GM13977 (cell line): ENCODE measurements at places on chromosomes 11 and 22.

DNA sequence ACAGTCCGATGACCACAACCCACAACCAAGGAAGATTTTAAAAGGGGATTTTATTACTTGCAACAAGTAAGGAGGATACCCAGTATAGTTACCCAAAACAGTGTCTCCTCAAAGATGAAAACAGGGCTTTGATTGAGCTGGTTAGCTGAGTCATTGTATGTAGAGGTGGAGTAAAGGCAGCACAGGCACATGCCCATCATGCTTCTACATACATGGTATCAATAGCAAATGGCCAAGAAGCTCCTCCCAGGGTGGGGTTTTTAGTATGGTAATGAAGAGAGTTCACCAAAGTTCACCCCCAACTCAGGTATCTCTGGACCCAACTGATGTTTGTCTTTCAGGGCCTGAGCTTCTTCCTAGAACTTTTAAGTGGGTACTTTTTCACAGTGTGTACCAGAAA, 157.1 kb upstream of the CEP126 start:
- DNase-seq = no peak

- no peak for DNase-seq
Observed at GRCh38 chr22:41899992-41900651, 14.8 kb downstream of the SHISA8 start.

DNA sequence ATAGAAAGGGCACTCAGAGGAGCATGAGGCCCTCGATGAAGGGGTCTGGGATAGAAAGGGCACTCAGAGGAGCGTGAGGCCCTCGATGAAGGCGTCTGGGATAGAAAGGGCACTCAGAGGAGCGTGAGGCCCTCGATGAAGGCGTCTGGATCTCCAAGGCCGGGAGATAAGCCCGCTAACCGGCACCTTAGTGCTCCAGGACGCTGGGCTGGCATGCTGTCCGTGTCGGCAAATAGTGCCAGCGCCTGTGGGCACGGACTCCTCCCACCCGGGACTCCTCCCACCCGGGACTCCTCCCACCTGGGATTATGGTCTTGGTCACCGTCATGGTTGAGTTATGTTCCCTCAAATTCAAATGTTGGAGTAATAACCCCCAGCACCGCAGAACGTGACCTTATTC, 725.3 kb downstream of the BRD1 start:
- no peak for DNase-seq

DNA sequence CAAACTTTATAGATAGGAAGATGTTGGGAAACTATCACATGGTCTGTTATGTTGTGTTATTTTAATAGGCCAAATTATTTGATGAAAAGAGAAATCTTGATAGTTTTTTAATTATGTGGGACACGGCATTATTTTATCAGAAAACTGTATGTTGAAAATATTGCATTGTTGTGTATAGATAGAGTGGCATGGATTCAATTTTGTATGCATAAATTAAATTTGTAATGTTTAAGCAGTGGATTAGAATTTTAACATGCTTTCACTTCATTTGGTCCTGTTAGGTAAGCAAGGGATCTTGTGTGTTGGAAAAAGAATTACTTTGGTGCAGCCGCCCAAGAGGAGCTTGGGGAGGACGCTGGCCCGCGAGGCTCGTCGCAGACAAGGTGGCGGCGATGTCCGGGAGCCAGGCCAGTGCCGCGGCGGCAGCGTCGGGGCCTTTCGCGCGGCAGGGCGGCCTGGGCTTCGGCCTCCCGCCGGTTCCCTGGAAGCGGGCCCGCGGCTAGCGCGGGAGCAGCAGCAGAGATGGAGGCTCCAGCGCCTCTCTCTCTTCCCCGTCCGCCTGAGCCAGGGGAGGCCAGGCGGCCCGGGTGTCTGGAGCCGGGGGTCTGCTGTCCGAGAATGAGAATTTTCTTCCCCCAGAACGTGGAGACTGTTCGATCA, 82.7 kb downstream of the GGT1 start:
- no peak for DNase-seq

GRCh38 chr11:95702526-95702925, 87.1 kb downstream of the FAM76B start:
- no peak for DNase-seq

GRCh38 chr11:128468111-128468510, 119.2 kb downstream of the ETS1 start:
- DNase-seq = no peak

GRCh38 chr11:66311470-66311964, 5.3 kb downstream of the CD248 start:
- no peak for DNase-seq

- peak; percentile 71 for DNase-seq
Observed at GRCh38 chr11:128692753-128693415, 988 bp upstream of the FLI1 start.

DNA sequence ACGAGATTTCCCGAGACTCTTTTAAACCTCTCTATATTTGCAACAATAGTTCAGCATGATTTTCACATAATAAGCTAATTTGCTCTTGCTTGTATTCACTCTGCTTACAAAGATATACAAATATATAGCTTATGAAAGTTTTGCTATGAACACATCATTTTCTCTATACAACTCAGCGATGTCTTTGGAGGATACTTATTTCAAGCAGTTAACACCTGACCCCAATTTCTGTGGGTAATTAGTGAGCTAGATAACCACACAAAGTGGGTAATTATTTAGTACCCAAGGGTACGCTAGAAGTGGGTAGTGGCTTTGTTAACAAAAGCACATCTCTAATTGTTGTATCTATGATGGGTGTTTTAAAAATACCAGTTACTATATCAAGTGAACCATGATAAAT, 12.3 kb downstream of the BLID start:
- DNase-seq = no peak

GRCh38 chr11:33452836-33453624, 195.8 kb downstream of the HIPK3 start:
- DNase-seq = no peak

DNA sequence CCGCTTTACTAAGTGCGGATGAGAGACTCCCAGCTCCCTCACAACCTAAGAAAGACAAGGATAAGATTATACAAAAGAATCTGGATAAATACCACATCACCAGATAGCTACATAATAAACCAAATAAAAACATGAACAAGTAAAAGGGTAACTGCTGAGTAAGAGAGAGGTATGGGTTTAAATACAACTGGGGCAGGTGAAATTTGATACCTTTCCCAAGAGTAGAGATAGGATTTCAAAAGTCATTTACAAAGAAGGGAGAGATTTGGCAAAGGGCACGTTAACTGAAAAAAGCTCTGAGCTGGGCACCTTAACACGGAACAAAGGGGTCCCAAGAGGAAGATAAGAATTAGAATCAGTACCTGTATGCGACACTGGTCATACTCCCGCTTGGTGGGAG, 1.7 kb downstream of the UBXN1 start:
- DNase-seq = no peak

DNA sequence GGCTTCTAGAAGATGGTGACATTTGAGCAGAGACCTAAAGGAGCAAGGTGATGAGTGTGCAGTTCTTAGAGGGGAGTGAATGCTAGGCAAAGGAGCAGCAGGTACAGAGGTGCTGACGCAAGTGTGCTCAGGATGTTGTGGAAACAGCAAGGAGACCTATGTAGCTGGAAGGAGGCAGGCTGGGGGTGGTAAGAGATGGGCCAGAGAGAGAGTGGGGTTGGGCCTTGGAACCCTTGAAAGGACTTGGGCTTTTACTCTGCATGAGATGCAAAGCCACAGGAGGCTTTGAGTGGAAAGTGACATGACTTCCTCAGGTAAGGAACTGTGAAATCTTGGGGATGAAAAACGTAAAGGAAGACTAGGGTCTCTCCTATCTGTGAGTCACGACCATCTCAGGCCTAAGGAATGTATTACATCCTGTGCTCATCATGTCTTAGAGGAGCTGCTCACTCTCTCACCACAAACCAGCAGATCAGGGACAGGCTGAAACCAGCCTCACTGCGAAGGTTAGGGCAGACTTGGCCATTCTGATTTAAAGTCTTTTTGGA, 65.4 kb downstream of the MICAL2 start:
- no peak for DNase-seq

DNA sequence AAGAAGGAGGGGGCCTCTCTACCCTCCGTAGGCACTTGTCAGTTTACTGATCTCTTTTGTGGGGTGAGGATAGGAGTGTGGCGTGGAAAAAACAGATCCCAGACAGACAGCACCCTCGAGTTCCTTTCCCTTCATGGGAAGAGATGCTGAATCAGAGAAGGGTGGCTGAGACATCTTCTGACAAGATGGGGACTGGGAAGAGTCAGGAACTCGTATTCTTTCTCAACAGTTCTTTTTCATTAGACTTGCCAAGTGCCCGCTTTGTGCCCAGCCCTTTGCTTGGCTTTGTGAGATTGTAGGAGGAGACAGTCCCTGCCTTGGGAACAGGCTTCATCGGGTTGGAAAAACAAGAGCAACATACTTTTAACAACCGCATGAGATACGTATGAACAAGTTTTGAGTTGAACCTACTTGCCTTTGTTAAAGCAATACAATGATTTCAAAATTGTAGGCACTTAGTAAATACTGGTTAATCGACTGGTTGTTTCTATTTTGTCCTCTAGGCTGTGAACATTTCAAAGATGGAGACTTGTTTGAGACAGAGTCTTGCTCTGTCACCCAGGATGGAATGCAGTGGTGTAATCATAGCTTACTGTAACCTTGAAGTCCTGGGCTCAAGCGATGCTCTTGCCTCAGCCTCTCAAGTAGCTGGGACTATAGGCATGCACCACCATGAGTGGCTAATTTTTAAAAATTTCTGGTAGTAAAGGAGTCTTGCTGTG, 1.1 kb downstream of the RRM1 start:
- no peak for DNase-seq

GRCh38 chr11:98559961-98560360, 460.8 kb upstream of the CNTN5 start:
- DNase-seq = no peak
